ENCODE measurements at places on chromosomes 2 and 18.

DNA sequence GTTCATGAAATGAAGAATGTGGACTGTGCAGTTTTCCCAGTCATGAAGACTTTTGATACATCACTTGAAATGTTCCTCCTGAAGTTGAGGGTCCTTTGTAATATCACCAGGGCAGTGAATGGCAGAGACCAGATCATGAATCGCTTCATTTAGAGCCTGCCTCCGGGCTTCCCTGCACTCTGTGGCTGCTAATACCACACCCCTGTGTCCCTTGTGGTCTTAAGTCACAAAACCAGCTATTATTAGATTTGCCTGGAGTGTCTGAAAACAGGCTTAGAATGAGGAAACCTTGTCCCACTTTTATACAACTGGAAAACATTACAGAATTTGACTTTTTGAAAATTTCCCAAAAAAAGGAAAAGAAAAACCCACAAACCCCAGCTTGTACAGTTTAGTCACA lies 147.9 kb downstream of the MGAT5 start:
- no peak for DNase-seq

DNA sequence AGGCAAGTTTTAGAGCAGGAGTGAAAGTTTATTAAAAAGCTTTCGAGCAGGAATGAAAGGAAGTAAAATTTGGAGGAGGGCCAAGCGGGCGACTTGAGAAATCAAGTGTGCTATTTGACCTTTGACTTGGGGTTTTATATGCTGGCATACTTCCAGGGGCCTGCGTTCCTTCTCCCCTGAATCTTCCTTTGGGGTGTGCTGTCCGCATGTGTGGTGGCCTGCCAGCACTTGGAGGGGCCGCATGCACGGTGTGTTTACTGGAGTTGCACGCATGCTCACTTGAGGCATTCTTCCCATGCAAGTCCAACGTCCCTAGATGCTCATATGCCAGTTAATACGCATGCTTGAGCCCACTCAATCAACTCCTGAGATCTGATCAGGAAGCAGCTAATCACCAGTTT lies 78.3 kb upstream of the MAP4K4 start:
- no peak for DNase-seq

- no peak for DNase-seq
Measured at GRCh38 chr2:23540804-23541360, 155.9 kb downstream of the KLHL29 start.

GRCh38 chr2:43515248-43515647 lies 80.6 kb downstream of the THADA start:
- DNase-seq, result no peak

GRCh38 chr2:2174956-2175355 lies 156.1 kb downstream of the MYT1L start:
- DNase-seq, result no peak

- DNase-seq, result no peak
Measured at GRCh38 chr2:143974262-143974661, 545.7 kb downstream of the ZEB2 start.
